ENCODE measurements at places on chromosomes 16 and 17.

DNA sequence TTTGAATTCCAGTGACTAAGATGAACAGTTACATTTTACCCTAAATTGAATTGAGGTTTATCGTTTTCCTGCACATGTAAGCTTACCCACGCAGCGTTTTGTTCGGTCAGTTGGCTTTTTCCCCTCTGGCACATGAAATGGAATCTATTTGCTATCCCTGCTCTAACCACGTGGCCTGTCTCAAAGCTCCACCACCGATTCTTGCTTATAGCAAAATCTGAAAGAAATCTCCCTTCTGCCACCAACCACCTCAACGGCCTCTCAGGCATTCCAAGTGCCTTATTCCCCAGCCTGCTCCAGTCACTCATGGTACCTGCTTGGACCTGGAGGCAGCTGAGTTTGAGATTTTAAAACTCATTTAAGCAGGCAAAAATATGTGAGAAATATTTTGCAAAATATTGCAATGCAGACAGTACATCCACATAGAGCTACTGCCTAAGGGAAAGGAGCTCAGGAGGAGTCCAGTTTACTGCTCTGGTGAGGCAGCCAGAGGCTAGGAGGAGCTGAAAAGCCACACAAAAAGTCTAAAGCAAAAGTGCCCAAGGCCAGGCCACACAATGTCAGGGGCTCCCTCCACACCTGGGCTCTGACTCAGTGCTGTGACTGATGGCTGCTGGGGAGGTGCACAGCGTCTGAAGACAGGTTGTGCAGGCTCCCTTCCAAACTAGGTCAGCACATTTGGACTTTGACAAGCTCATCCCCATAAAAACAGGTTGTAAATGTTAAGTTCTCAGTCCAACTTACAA, 26.4 kb downstream of the ARHGAP17 start:
- DNase-seq: peak; percentile 88

DNA sequence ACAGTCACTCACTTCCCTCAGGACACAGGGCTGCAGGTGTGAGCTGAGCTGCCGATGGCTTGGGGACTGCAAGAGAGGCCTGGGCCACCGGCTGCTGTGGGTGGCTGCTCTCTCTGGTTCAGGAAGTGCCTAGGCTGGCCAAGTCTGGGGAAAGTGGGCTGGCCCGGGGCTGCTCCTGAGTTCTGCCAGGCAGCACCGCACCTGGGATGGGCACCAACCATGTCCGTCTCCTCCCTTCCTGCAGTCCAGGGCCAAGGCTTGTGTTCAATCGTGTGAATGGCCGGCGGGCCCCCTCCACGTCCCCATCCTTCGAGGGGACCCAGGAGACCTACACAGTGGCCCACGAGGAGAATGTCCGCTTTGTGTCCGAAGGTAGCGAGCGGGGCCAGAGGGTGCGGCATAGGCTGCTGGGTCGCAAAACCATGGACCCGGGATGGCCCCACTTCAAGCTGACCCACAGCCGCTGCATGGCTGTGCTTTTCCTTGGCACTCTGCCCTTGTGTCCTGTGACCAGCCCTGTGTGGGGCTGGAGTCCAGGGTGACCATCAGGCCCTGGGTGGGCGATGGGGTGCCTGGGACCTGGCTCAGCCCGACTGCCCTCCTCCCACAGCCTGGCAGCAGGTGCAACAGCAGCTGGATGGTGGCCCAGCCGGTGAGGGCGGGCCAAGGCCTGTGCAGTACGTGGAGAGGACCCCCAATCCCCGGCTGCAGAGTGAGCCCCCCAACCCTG, 1.8 kb upstream of the WDR90 start:
- peak; percentile 61 for DNase-seq

DNA sequence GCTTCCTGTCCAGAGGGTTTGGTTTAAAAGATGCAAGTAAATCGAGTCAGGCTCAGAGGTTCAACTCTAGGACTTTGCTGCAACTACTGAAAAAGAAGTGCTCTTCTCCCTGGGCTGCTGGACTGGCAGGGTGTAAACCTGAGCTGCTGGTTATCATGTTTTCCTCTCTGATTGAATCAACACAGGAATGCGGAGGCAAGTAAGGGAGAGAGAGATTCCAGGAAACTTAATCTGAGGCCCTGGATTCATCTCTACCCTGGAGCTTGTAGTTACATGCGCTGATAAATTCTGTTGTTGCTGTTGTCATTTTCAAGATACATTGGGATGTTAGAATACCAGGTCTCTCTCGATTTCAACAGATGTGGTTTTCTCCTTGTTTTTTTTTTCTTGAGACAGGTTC, 8.2 kb upstream of the HS3ST3A1 start:
- DNase-seq: no peak

- no peak for DNase-seq
Measured at GRCh38 chr17:11140043-11140442, 101.0 kb upstream of the SHISA6 start.

GRCh38 chr16:69243479-69243878, 56.5 kb downstream of the SNTB2 start:
- DNase-seq: no peak

- no peak for DNase-seq
Measured at GRCh38 chr17:34399725-34400124, 36.7 kb upstream of the CCL1 start.

GRCh38 chr16:50195756-50196155, 42.6 kb downstream of the TENT4B start:
- no peak for DNase-seq

DNA sequence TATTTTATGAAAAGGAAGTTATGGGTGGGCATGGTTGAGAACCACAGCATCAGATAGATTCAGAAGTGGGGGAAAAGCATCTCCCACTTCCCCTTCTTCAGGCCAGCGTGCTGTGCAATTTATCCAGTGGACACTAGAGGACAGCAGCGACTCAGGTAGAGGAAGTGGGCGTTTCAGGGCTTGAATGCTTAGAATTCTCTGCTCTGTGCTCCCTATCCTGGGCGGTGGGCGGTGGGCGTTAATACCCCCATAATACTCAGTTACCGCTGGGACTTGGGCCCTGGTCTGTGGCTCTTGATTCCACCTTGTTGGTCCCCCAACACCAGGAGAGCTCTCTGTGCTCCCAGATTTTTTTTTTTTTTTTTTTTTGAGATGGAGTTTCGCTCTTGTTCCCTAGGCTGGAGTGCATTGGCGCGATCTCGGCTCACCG, 3.7 kb upstream of the LYZL6 start:
- peak; percentile 33 for DNase-seq

GRCh38 chr17:3890082-3890877, 2.6 kb downstream of the CAMKK1 start:
- peak; percentile 83 for DNase-seq

DNA sequence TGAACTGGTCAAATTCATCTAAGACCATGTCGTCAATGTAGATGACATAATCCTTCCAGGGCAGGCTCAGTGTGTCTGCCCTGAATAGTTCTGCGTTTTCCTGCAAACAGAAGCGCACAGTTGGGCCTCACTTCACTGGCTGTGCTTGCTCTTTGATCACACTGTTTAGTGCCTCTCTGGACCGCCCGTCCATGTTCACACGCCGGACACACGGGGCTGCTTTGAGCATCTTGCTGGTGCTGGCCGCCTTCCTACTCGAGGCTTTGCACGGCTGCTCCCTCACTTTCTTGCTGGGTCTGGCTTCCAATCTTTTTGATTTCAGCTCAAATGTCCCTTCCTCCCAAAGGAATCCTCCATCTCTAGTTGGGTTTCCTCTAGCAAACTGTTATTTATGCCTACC, 37.4 kb downstream of the DNAH17 start:
- no peak for DNase-seq

DNA sequence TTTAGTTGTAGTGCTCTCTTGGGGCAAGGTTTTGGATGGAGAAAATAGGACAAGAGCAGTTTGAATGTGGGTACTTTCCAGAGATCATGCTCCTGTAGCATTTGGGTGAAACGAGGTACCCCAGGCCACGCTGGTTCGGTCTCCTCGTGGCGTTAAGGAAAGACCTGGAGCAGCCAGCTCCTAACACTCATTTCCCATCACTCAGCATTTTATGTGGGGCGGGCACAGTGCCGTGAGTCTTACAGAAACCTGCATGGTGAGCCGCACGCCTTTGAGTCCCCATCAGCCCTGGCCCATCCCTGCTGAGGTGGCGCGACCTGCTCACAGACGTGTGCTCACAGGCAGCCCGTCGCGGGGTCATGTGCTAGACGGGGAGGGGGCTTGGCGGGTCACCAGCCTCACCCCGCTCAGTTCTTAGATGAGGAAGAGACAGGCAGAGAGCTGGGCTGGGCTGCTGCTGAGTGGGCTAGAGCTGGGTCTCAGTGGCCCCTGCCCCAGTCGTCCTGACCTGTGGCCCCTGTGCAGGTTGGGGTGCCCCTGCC, 37.3 kb downstream of the TBCD start:
- no peak for DNase-seq

DNA sequence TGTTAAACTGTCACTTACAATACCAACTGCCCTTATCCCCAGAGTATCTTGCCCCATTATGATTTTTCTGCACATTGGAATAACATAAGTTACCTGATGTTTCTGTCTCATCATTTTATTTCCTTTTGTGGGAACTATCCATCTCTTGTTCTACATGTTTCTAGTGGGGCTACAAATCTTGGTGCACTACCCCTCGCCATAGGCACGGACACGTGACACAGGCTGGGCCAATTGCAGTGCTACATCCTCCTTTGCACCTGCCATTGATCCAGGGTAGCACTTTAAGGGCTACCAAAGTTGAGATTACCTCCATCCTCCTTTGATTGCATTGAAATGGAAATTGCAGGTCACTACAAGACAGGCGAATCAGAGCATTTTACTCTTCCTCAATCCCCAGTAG, 14.2 kb upstream of the SYT17 start:
- DNase-seq: no peak

- no peak for DNase-seq
Measured at GRCh38 chr17:36464765-36465088, 21.8 kb upstream of the ZNHIT3 start.

- DNase-seq: no peak
Measured at GRCh38 chr16:29708917-29709600, 30.1 kb downstream of the QPRT start.

DNA sequence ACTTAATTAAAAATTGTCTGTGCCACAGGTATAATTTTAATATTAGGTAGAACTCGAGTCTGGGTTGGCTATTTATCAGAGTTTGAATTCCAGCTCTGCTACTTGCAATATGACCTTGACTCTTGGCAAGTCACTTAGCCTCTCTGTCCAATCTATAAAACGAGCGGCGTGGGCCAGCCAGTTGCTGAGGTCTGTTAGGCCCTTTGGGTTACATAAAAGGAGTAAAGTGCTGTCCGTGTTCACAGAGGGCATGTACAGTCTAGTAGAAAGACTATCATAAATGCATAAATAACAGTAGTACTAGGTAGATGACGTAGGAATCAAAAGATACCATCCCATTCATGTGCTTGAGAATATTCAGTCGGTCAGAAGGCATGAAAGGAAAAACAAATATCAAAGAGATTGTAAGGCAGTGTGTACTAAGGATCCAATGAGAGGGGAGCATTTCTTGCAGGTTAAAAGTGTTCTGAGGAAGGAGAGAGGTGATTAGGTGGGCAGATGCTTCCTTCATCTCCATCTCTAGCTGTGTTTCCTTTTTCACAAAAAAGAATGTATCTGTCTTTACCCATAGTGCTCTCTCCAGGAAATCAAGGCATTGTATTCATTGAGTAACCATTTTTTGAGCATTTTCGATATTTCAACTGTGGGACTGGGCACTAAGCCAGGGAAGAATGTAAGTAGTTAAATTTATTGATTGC, 2.4 kb downstream of the TNRC6A start:
- DNase-seq: no peak

- DNase-seq: peak; percentile 83
Measured at GRCh38 chr17:77391668-77392375, 251.1 kb downstream of the SEC14L1 start.

GRCh38 chr16:86883583-86884389, 305.4 kb downstream of the FOXL1 start:
- DNase-seq: no peak

GRCh38 chr16:81601008-81601428, 156.4 kb downstream of the CMIP start:
- DNase-seq: no peak

DNA sequence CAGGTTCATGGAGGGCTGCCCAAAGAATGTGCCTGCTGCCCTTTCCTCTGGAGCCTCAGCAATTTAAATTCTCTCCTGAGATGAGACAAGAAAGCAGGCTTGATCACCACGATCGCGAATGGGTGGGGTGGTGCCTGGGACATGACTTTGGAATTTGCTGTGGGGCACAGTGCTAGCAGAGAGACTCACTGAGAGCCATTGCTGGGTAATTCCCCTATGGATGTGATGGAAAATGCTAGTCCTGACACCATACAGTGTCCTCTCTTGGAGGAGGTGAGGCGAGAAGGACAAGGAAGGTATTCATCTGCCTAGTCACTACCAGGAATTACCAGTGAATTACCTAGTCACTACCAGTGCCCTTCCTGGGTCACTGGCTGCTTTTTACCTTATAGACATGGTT, 15.5 kb downstream of the FAM20A start:
- DNase-seq: no peak

GRCh38 chr16:58417600-58417999, 25.3 kb downstream of the GINS3 start:
- no peak for DNase-seq

DNA sequence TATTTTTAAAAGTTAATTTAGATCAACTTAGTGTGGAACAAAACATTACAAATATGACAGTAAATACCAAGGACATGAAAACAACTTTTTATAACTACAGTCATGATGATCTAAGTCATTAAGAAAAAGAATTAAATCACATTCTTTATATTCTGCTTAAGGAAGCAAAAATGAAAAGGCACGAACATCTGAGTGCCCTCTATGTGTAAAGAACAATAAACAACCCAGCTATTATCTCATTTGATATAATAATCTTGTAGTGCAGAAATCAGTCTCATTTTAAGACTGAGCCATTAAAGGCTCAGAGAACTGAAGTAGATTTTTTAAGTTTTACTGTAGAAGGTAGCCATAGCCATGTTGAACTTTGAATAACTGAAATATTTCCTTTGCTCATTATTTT, 13.4 kb downstream of the MYO1D start:
- DNase-seq: no peak

DNA sequence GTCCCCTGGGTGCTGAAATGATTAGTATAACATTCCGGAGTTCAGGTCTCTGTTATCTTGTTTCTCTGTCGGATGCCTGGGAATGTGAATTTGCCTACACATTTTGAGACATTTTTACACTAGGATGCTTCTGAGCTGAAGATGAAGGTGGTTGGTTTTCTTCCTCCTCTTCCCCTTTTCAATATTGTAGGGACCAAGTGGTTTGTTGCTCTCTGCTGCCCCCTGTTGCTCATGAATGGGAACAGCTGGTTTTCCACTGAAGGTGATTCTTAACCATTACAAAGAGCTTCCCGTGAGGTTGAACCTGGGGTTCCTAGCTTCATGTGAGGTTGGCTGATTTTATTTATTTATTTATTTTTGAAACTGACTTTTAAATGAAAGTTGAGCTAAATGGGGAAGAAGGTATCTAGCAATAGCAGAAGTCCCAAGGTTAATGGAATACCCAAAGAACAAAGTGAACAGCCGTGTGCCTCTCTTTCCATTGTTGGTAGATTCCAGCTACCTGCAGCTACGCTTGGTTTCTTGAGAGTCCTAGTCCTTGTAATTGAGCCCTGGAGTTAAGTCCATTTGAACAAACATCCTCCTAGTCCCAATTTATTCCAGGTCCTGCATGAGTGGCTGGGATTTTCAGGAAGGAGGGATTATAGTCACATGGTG, 983.9 kb upstream of the EEF2KMT start:
- DNase-seq: no peak
